ENCODE measurements at places on chromosomes 1 and 21.
A peak's percentile ranks its signal among the peaks of the same experiment; 100 is the strongest.

- DNase-seq = no peak
Observed at GRCh38 chr21:42799516-42799915, 79.8 kb downstream of the WDR4 start.

- DNase-seq = peak; percentile 96
Observed at GRCh38 chr1:156500793-156501506, 375 bp upstream of the MEF2D start.

DNA sequence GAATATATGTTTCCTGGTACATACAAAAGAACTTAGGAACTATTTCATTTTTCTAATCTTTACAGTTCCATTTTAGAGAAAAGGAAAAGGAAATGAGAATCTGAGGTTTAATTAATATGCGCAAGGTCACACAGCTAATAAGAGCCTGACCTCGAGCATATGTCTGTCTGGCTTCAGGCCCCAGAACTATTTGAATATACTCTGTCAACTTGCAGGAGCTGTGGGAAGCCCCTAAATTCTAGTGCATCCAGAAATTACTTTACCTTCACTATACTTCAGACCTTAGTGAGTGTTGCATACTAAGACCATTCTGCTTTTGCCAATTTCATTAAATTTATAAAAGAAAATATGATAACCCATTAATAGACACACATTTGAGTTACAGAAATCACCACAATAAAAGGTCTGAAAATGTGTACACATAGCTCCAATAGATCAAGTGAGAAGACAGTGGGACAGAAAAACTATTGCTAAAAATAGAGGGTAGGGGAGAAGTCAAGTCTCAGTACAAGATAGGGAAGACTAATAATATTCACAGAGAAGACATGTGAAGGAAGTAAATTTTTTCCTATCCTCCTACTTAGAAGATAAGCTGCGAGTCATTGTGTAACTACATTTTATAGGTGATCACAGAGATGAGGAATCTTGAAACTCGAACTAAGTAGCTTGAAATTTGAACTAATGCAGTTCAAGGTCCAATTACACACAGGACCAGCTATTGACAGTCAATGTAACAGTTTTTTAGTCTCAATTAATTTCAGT is 3.8 kb downstream of the RGS13 start:
- DNase-seq = no peak

- DNase-seq = peak; percentile 93
Observed at GRCh38 chr1:39960431-39960958, 5.5 kb downstream of the MFSD2A start.

DNA sequence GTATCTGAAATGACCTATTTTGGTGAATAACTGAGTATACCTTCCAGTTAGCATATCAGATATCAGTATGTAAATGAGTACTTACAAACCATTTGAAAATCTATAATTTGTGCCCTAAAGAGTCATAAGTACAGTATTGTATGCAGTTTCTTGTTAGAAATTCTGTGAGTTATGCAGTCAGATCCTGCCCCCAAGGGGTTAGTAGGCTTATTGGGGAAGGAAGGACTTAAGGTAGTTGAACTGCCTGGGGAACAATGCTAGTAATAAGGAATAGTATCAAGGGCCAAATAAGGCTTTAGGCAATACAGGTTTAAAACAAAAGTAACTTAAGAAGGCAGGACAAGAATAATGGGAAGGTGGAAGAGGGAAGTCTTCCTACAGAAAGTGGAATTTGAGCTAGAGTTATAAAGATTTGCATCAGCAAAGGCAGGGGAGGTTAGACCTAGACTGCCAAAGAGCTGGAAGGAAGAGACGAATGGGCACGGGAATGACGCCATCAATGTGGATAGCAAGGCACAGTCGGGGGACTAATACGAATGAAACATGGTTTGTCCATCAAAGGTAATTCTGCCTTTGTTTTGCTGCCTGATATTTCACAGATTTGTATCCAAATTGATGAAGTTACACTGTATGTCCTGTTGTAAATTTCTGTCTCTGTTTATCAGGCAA is 182.9 kb upstream of the DPYD start:
- DNase-seq = no peak

GRCh38 chr1:35715568-35716002 is 3.1 kb downstream of the C1orf216 start:
- DNase-seq = peak; percentile 92

DNA sequence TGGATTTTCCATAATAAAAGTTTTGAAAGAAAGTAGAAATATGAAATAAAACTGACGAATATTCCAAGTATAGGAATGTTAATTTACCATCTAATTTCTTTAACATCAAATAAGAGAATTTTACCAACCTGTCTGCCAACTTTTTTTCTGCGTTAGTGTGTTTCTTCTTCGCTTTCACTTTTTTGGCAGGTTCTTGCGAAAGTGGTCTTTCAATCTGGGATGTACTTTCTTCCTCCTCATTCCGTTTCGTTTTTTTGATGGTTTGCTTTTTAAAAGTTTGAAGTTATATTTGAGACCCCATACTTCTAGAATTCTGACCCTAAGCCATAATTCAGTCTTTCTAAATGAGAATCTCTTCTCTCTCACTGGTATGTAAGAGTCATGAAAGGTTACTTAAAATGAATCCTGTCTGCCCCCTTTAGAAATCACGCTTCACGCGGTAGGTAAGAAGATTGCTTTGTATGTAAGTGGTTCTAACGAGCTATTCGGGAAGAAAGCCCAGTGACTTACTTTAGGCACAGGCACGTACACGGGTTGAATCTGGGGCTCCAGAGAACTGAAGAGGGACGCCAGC is 580 bp downstream of the RBM34 start:
- peak; percentile 70 for DNase-seq

GRCh38 chr1:8962812-8963530 is 17.3 kb downstream of the CA6 start:
- peak; percentile 82 for DNase-seq

- DNase-seq = no peak
Observed at GRCh38 chr1:13703128-13703513, 3.1 kb downstream of the PRDM2 start.

GRCh38 chr1:188228623-188229022 is 1399.9 kb downstream of the PLA2G4A start:
- DNase-seq = no peak

DNA sequence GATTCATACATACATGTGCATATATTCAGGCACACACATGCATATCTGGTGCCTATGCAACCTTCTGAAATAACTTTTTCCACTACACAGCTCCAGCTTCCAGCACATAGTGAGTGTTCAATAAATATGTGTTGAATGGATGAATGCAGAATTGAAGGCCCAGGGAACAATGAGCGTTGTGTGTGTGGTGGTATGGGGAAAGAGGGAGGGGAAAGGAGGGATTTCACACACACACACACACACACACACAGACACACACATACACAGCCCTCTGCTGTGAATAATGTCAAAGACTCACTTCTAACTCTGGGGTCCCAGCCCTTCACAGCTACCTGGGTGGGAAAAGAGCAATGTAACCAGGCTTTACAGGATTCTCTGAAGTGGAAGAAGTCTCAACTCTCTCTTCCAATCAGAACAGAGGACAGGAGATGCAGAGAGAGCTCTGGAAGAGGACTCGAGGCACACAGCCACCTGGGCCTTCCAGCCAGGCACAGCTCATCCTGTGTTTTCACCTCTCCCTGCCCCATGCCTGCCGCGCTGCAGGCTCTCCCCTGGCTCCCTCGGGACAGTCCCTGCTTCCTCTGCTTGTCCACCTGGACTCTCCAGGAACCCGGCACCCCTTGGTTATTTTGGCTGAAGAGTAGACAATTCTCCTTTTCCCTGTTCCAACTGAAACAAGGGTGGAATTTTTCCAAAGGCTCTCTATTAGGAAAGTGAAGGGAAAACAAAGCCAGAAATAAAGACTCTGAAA is 5.4 kb upstream of the IGSF8 start:
- DNase-seq = no peak

DNA sequence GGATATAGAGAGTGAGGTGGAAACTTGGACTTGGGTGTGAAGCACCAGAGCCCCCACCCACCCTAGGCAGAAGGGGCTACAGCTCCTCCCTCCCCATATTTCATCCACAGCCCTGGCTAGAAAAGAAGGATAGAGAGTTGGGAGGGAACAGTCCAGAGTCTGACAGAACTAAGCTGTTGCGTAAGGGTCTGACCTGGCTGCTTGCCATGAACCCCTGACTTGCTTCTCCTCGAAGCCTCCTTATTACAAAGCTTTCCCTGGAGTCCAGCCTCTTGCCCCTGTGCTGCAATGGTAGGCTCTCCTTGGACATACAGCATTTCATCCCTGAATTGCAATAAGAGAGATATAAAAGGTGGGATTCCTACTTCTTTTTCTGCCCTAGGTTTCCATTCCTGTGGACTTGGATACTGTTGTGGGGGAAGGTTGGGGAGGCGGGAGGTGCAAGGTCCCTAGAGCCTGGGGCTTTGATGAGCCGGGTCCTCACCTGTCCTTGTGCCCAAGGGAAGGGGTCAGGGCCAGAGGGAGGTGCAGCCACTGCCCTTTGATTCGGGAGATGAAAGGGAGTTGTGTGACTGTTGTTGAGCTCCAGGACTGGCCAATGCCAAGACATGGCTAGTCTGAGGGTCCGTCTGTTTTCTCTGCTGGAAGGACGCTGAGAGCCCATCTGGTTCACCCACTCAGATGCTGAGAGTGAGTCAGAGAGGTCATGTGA is 2.7 kb downstream of the RHBG start:
- DNase-seq = peak; percentile 56

DNA sequence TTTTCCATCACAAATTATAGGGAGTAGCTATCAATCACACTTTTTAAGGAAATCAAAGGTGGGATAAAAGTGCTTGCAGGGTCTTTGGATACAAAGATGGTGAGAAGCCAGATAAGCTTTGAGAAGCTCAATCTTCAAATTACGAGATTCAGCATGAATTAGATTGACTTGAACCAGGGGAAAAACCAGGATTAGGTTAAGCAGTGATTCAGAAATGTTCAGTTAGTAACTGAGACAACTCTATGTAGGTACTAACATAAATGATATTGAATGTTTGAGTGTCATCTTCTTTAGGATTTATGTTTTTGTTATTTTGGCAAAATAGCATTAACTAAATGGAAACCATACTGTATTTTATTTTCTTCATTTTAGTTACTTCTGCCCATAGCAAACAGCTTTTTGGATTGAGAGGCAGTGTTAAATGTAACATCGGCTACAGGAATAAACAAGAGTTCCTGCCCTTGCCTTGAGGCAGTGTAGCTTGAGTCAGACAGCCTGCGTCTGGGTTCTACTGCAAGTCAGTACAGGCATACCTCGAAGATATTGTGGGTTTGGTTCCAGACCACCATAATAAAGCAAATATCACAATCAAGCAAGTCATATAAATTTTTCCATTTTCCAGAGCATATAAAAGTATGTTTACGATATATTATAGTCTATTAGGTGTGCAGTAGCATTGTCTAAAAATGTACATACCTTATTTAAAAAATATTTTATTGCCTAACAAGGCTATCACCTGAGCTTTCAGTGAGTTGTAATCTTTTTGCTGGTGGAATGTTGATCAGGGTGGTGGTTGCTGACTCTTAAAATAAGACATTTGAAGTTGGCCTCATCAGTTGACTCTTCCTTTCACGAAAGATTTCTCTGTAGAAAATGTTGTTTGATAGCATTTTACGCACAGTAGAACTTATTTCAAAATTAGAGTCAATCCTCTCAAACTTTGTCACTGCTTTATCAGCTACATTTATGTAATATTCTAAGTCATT is 36.9 kb upstream of the BACH1 start:
- DNase-seq = no peak

GRCh38 chr1:16260814-16261213 is 23.8 kb upstream of the CPLANE2 start:
- DNase-seq = no peak

- DNase-seq = no peak
Observed at GRCh38 chr1:16017461-16018303, at the start of gene HSPB7. TSS of gene HSPB7 (minus strand) at chr1:16018043. CDS start at chr1:16017963, 80 bp downstream.

- no peak for DNase-seq
Observed at GRCh38 chr1:94701796-94702441, 118.2 kb upstream of the SLC44A3 start.

- no peak for DNase-seq
Observed at GRCh38 chr1:239268007-239268406, 118.4 kb upstream of the CHRM3 start.

- no peak for DNase-seq
Observed at GRCh38 chr1:241253471-241253870, 103.5 kb downstream of the RGS7 start.

- no peak for DNase-seq
Observed at GRCh38 chr21:45913886-45914285, 67.7 kb upstream of the COL6A1 start.

GRCh38 chr1:44019466-44019948 is 11.8 kb downstream of the SLC6A9 start:
- DNase-seq = no peak

DNA sequence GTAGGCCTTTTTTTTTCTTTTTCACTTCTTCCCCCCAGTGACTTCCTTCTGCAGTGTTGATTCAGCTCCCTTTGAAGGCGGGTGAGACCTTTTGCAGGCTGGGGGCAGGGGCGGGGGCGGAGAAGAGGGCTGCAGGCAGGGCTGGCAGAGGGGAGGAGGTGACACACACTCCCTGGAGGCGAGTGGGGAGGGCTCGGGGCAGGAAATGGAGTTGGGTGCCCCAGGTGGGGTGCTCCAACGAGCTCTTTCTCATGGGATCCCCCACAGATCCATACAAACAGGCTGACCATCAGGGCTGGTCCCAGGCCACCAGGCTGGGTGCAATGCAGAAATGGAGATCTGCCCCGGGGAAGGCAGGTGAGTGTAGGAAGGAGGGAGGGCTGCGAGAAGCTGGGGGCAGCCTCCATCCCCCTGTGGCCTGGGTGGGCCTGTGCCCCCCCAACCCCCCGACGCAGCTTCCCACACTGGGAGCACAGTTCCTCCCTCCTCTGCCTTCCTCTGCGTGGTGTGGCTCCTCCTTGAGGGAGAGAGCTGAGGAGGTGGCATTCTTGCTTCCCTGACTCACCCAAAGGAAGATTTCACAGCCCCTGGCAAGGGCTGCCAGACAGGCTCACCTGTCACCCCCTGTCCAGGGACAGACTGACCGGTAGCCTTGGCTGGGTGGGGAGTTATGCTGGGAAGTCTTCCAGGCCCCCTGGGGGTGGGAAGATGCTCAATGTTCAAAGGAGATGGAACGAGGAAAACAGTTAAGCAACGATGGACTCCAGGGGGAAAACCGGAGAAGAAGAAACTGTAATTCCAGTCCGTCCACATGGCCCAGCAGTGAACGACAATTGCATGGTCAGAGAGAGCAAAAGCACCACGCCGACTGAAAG is 7.1 kb upstream of the ITGB2 start:
- DNase-seq = peak; percentile 62
